Upper lobe of right lung (tissue), 1 donor: ENCODE measurements at places on chromosomes 2 and 18.

- peak; percentile 80 for DNase-seq
Observed at GRCh38 chr2:96927405-96928171, 57.7 kb upstream of the SEMA4C start.

DNA sequence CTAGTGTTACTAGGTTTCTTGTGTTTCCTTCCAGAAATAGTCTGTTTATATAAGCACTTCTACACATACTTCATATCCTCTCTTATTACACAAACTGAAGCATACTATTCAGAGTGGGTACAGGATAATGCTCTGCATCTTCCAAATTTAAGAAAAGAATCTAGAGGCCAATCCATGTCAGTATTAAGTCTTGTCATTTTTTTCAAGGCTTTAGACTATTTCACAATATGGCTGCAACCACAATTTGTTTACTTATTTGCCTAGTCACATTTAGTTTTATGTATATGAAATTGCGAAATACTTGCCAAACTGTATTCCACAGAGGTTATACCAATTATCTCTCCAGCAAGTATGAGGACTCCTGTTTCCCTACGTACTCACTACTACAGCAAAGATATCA, 27.9 kb downstream of the IWS1 start:
- no peak for DNase-seq

GRCh38 chr18:2715990-2716389, 60.5 kb downstream of the SMCHD1 start:
- DNase-seq, result no peak

GRCh38 chr2:119431155-119431975, at the start of gene TMEM37:
TMEM37 (plus strand) TSS chr2:119431854; CDS start chr2:119431904, 50 bp downstream.
- peak; percentile 88 for DNase-seq

- no peak for DNase-seq
Observed at GRCh38 chr2:190127651-190128050, 65.1 kb upstream of the MSTN start.

DNA sequence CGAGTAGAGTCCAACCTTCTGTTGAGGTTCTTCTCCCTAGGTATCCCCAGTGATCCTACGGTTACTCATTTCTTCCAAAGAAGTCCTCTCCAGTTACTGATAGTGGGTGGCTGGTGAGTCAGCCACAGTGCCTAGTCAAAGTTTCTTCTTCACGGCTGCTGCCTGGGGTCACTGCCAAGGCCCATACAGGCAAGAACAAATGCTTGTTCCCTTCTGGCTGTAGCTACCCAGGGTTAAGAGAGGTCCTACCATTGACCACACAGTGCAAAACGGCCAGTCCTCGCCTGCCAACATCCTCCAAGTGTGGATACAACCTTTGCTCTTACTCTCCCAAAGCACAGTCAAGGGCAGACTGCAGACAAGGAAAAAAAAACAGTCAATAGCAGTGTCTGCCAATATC, 2.9 kb upstream of the PTPN4 start:
- no peak for DNase-seq

GRCh38 chr2:195503208-195503607, 153.8 kb upstream of the SLC39A10 start:
- no peak for DNase-seq

GRCh38 chr18:46547520-46547919, 109.5 kb downstream of the LOXHD1 start:
- DNase-seq, result no peak

GRCh38 chr18:46260016-46260878, 156.1 kb downstream of the HAUS1 start:
- no peak for DNase-seq

GRCh38 chr2:79512442-79513401, at the start of gene CTNNA2:
CTNNA2 (plus strand) TSS chr2:79513051.
- peak; percentile 69 for DNase-seq

DNA sequence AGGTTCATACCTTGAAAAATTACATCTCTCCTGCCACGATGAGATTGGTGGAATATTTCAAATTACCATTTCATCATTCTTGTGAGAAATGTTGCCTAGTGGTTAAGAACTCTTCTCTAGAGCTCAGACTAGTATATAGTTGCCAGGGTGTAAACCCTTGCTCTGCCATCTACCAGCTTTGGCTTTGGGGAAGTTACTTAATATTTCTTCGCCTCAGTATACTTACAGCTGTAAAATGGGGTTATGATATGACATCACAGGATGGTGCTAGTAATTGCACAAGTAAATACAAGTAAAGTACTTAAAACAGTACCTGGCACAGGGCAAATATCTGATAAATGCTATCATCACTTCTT, 1.5 kb downstream of the SPOPL start:
- no peak for DNase-seq

- DNase-seq, result no peak
Observed at GRCh38 chr18:23059541-23060465, 75.5 kb upstream of the CABLES1 start.

DNA sequence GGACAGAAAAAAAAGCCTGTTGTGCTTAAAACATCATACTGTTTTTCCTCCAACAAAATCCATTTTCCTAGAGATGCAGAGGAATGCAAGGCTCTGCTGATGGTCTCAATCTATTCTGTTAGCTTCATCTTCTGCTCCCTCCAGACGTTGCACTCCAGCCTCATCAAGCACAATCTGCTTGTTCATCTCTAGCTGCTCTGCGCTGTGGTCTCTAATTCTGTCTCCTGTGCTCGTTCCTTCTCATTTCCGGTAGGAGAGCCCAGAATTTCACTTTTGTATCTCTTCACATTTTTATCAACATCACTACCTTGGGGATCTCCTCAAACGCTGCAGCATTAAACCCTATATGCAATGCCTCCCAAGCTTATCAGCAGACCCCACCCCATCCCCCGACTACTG, 708.9 kb downstream of the RNF144A start:
- no peak for DNase-seq

GRCh38 chr2:188752311-188752710, 221.9 kb upstream of the COL3A1 start:
- no peak for DNase-seq

DNA sequence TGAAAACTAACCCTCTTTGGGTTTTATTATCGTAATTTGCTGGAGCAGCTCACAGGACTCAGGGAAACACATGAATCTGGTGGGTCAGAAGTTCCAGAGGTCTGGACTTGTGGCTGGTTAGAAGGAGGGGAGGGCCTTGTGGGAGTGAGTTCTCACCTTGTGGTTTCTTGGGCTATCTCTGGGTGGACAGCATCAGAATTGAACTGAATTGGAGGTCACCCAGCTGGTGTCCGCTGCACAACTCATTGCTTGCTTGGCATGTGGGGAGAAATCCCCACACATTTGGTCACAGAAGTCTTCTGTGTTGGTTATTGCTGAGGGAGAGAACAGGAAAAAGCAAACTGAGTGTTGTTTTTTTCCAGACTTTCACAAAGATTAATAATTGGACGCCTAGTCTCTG, 27.5 kb downstream of the ZNF892 start:
- DNase-seq, result no peak

DNA sequence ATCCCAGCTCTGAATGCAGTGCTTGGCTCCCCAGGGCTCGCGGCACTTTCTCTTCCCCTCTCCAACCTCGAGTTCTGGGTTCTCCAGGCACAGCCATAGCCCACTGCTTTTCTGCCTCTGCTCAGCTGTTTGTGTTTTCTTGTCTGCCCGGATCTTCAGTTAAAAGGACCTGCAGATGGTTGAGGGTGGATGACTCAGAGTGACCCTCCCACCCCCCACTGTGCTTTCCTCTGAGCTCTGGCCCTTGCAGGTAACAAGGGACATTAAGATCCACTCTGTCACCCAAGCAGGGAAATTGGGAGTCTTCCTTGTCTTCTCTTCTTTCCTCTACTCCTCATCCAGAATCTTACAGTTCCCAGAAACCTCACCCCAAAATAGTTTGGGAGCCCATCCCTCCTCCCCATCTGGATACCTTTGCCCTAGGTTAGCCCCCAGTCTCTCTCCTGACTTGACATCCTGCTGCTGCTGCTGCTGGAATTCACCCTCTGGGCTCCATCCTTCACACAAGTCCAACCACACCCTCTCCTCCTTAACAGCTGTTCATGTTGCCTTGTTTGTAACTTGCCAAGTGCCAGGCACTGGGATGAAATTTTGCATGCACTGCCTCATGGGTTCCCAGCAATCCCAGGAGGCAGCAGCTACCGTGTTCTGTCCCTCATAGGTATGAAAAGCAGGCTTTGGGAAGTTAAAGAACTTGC, 157.9 kb upstream of the TTC39C start:
- DNase-seq, result no peak

DNA sequence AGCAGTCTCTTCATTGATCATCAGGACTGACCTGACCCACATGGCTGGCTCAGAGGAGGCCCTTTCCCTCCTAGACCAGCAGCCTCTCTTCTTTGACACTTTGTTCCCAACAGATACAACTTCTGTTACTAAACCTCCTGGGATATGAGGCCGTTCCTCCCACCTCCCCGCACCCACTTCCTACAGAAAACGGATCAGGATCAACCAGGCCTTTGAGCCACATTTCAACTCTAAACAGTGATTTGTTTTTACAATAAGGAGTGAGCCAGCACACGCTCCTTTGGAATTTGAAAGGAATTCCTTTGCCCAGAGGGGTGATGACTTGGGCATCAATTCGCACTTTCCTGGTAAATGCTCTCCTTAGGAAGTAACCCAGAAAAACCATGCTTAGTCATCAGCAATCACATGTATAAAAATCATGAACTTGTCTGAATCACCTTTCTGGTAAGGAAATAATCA, 180.4 kb downstream of the FAM124B start:
- no peak for DNase-seq

GRCh38 chr18:5909125-5909524, 13.8 kb upstream of the TMEM200C start:
- no peak for DNase-seq

DNA sequence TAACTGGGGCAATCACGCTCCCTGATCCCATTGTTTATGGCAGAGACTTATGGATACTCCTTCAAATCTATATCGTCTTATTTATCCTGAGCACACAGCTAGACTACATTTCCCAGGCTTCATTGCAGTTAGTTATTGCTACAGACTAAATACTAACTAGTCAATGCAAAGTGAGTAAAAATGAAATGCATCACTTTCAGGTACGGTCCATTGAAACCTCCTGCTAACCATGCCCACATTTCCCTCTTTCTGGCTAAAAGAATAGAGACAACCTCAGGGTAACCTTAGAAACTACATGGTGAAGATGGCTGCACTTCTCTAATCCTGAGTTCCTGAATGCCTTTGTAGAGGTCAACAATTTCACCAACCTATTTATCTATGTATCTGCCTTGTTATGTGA, 437.4 kb downstream of the EPHA4 start:
- DNase-seq, result no peak

GRCh38 chr2:103784261-103784660, 1022.4 kb downstream of the TMEM182 start:
- no peak for DNase-seq

DNA sequence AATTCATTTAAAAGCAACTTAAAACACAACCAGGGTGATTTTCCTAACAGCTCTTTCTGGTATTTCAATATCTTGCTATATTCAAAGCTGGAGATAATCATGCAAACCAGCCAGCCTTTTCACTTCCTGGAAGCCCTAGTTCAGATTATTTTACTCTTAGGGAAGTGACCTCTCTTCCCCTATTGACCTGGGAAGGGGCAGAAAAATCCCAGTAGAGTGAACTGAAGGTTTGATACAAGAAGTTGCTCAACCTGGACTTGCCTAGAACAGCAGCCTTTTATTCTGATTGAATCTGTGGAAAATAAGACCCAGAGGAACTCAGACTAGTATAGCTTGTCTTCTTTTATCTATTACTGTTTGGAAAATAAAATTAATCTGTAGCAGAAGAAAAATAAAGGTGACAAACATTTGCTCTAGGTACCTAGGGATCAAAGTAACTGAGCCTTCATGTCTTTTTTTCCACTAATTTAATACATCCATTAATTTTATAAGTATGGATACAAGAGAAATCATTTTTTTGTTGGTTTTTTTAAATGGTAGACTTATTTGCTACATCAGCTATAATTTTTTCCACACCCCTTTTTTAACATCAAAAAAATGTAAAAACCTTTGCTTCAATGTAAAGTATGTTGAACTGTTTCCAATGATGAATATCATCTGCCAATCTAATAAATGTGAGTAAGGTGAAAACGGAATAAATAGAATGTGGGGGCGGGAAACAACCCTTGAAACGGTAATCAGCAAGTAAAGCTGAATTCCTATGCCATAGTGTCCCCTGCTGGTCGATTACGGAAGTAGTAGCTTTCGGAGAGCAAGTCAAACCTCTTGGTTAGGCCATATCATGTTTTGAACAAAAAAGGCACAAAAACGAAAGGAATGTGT, 629.9 kb downstream of the NRXN1 start:
- no peak for DNase-seq

DNA sequence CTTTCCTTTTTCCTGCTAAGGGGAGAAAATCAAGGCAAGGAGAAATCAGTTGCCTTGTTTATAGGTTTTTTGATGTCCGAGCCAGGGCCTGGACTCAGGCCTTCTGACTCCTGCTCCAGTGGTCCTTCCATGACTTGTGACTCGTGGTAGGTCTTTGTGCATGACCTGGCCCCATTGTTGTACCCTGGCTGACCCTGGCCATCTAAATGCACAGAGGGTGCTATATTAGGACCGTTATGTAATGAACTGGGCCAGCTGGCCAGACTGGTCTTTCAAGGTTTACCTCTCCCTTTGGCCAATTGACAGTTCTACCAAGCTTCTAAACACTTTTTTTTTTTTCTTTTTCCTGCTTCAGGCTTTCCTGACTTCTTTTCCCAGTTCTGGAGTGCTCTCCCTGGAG, 81.1 kb downstream of the SETBP1 start:
- DNase-seq, result no peak

GRCh38 chr2:162782138-162782537, 56.4 kb downstream of the KCNH7 start:
- no peak for DNase-seq

DNA sequence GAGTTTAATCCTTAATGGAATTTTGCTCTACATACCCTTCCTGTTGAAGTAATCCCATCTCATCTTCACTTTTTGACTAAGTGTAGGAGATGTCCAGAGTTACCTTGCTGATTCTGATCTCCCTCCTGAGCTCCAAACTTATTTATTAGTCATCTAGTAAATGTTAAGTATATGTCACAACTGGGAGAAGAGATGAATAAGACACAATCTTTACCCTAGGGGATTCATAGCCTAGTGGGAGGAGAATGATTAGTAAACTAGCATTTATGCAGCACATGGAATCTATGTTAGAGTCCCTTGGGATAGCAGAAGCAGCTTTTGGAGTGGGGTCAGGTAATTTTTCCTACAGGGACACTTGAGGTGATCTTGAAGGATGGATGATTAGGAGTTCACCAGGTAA, 20.7 kb downstream of the ACVR2A start:
- no peak for DNase-seq

DNA sequence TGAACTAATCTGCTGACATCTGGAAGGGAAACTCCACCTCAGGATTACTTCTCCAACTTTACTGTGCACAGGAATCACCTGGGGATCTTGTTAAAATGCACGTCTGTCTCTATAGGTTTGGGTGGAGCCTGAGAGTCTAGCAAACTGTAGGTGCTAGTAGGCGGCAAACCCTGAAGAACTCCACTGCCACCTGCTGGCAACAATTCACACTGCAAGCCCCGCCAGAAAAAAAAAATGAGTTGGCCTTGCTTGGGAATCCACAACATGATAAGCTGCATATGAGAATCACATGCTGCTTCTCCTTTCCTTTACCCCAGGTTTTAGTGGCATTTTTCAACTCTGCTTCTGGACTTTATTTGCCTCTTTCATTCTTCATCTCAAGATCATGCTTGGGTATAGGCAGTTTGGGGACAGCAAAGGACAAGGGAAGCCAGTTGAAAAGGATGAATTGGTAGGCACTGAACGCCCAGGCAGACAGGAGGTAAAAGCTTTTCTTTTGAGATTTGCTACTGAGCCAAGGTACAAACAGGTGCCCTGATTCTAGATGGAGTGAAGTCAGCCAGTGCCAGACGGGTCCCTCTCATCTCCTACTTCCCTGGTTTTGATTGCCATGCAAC, 88.8 kb downstream of the VIT start:
- no peak for DNase-seq

GRCh38 chr2:132729522-132729921, 59.5 kb upstream of the LYPD1 start:
- no peak for DNase-seq
